ENCODE measurements at places on chromosomes 1 and 21.

- no peak for DNase-seq
Measured at GRCh38 chr1:59670662-59671061, 144.1 kb upstream of the HOOK1 start.

GRCh38 chr1:193657552-193657951 is 471.1 kb upstream of the B3GALT2 start:
- DNase-seq: no peak

- no peak for DNase-seq
Measured at GRCh38 chr1:28249013-28249865, 10.1 kb upstream of the SESN2 start.

- no peak for DNase-seq
Measured at GRCh38 chr1:199854686-199855321, 172.7 kb upstream of the NR5A2 start.

GRCh38 chr1:42305639-42306038 is 29.4 kb downstream of the FOXJ3 start:
- no peak for DNase-seq

DNA sequence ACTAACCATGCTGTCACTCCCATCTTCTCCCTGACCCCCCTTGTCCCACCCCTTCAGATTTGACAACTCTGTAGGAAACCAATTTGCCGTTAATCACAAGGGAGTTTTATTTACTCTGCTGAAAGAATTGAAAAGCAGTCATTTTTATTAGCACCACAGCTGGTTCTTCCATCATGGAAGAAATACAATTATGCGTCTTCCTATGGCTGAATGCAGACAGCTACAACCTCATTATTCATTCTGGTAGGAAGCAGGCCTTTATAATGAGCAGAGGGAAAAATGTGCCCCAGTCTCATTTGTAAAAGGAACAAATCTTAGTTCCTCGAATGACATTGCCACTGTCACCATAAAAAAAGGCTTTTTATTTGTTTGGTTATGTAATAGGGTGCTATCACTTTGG is 35.2 kb downstream of the JUN start:
- no peak for DNase-seq

DNA sequence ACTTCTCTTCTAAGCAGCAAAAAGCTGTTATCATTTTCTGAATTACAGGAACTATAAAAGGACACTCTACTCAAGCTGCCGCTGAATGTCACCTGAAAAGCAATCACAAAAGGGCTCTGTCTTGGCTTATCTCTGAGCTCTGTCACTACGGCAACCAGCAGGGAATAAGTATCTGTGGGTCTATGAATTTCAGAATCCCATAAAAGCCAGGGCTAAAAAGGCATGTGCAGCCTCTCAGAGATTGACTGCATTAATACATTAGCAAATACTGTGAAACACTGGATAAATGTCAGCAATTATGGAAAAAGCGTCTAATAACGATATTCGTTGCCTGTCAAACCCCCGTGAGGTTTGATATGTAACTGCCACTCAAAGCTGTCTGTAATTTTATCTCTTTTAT is 210.2 kb upstream of the DMRTA2 start:
- DNase-seq: no peak

GRCh38 chr1:199272628-199273086 is 633.8 kb downstream of the PTPRC start:
- peak; percentile 90 for DNase-seq

GRCh38 chr1:27885621-27886352 is 13.4 kb downstream of the THEMIS2 start:
- DNase-seq: no peak

DNA sequence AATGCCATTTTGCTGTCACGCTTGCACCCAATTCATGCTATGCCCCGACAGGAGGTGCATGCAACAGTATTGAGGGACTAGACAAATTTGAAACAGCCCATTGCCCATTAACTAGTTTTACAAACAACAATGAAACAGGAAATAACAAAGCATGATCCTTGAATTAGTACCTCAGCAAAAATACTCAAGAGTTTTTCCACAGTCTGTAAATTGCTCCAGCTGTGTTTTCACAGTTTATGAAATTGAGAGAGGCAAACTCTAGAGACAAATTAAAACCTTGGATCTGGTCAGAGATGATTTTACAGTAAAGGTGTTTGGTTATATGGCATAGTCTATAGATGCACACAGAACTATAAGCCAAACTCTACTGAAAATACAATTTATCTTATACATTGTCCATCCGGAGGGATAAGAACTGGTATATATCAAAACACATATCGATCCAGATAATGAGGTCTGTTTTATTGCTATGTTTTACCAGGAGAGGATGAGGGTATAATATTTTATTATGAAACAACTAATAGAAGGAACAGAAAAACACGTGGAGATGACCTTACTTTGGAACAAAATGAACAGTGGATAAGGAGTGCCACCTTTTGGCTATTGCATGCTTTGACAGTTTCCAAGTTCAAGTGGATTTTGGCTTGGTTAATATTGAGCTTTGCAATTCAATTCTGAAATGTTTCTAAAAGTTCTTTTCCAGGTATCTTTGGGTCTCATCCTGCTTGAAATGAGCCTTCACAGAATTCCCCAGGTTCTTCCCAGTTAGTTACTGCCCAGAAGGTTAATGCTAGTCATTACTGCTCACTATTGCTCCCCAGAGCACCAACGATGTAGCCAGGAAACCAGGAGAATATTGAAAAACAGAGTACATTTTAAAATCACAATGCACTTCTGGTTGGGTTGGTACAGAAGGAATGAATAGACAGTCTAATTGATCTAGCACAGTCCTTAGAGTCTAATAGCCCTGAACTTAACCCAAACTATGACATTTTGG is 45.7 kb downstream of the ZC3H11B start:
- DNase-seq: no peak

DNA sequence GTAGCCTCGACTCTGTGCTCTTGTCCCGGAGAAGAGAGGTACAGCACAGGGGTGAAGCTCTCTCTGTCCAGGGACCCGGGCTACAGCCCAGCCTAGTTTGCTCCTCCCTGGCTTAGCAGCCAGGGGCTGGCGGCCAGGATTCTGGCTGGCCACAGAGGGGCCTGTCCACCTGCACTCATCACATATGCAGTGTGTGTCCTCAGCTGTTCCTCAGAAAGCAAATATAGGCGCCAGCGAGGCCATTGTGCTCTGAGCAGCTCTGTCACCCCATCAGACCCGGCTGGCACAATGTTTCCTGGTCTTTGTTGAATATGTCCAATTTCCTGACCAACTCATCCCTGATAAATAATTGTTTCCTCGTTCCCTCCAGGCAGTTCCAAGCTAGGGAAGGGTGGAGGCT is 28.5 kb downstream of the KCND3 start:
- DNase-seq: no peak

DNA sequence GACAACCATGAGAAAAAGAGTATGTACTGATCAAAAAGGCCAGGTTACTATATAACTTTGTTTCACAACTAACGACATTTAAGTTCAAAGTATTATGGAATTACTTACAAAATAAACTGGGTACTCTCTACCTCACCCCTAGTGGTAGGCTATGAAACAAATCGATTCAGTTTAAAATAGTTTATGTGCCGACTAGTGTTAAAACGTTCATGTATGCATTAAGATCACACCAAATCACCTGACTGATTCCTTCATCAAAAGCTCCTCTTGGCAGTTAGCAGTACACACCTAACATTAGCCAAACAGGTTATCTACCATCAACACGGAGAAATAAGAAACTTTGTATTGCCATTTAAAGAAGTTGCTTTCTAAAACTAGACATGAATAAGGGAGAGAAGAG is 137.1 kb downstream of the AKT3 start:
- no peak for DNase-seq

DNA sequence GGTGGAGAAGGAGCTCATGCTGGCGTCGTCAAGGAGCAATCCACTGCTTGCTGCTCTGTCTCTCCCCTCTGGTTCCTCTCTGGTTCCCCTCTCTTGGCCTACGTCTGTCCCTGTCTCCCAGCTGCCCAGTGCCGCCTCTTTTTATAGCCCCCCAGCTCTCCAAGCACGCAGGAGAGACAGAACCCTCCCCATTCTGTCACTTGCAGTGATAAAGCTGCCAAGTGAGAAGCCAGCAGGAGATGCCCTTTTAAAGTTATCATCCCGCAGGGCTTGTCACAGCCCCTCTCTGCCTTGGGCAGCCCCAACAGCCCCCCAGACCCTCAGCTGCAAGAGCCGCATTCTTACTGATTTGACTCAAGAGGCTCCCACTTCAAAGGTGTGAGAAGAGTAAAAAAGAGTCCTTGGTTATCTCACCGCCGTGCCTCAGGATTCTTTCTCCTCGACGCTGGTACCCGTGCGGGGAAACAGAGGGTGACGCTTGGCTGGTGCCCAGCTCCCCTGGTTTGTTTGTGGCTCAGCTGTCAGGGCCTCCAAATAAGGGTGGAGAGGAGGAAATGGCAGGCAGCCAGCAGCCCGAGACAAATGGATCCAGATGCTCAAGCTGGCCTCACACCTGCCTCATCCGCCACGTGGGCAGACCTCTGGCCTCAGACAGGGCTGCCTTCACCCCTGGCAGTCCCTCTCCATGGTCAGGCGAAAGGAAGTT is at the start of gene NPPA:
NPPA (minus strand) TSS at position 117 of the 706 bp plus-strand sequence; CDS start at position 18, 99 bp downstream.
- DNase-seq: no peak

DNA sequence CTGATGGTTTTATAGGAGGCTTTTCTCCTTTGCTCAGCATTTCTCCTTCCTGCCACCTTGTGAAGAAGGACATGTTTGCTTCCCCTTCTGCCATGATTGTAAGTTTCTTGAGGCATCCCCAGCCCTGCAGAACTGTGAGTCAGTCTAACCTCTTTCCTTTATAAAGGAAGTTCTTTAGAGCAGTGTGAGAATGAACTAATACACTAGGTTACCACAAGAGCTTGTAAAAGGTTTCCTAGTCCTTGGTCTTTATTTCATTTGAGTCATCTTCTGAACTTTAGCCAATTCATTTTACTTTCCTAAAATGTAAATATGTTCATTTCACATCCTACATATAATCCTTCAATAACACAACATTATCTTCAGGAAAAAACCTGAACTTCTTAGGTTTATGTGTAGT is 365.3 kb downstream of the HHIPL2 start:
- DNase-seq: no peak

GRCh38 chr1:66176832-66177231 is 357.1 kb upstream of the SGIP1 start:
- DNase-seq: no peak

DNA sequence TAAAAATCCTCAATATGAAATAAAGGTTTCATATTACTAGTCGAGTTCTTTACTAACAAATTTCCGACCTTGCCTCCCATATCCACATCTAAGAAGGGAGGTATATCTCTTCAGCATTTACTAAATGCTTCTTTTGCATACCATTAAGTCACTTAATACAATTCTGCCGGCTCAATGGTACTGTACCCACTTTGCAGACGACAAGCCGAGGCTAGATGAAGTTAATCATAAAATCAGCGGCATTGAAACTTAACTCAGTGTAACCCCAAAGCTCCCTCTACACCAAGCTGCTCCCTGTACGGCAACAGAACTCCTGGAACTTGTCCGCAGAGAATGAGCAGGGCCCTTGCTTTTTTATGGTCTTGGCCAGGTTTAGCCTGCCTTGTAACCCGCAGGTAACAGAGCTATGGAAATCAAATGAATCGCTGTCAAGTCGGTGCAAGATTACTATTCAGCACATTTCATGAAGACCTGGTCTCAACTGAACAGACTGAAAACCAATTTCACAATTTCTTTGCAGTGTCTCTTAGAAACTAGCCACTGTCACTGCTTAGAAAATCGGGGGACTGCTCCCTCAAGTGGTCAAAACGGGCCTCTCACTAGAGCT is 738 bp downstream of the INTS7 start:
- no peak for DNase-seq

DNA sequence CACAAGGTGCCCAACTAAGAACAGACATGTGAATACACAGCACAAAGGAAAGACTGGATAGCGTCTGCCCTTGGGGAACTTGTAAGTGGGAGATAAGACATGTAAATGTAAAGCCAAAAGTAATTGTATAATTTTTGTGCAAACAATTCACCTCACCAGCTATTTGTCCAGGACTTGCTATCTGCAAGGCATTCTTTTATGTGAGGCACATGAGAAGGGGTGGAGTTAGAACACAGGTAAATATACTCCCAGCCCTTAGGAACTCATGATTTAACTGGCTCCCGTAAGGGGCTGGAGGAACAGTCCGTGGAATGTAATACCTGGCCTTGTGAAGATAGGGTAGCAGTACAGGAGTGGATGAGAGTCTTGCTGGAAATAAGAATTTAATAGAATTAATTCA is 61.3 kb downstream of the CDK18 start:
- DNase-seq: no peak

GRCh38 chr1:204348242-204348641 is 11.5 kb downstream of the PLEKHA6 start:
- no peak for DNase-seq

DNA sequence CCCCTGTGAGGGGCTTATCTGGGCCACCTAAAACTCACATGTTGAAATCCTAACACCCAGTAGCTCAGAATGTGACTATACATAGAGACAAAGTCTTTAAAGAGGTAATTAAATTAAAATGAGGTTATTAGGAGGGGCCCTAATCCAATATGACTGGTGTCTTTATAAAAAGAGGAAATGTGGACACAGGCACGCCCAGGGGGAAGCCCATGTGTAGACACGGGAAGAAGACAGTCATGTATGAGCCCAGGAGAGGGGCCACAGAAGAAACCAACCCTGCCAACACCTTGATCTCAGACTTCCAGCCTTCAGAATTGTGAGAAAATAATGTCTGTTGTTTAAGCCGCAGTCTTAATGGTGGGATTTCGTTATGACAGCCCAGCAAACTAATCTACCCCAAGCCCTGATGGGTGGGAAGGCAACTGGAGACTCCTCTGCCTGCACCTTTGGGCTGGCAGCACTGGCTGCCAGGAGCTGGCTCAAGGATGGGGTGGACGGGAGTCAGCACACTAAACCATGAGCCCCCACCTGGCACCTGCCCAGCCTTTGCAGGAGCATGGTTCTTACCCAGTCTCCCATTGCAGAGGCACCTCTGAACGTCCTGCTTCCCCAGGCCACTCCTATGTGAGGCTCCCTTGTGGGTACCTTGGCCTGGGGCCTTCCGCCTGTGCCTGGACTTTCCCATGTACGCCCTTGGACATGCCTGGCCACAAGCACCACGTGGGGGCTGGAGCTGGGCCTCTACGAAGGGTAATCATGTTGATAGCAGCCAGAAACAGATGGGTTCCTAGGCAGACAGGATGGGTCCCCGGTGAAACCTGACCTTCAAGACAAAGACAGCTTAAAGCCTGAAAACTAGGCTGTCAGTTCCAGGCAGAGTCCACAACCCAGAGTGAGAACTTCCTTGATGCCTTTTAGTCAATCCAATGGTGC is 57.1 kb upstream of the DMRTB1 start:
- DNase-seq: no peak

- DNase-seq: no peak
Measured at GRCh38 chr1:165524639-165525285, 19.0 kb upstream of the LRRC52 start.

GRCh38 chr1:218537122-218537913 is 192.2 kb downstream of the TGFB2 start:
- DNase-seq: peak; percentile 63

- no peak for DNase-seq
Measured at GRCh38 chr1:157069601-157070000, 24.1 kb upstream of the ARHGEF11 start.

- no peak for DNase-seq
Measured at GRCh38 chr1:53598966-53599365, 139.8 kb downstream of the DMRTB1 start.

- DNase-seq: no peak
Measured at GRCh38 chr1:67228791-67229190, 62.5 kb downstream of the IL23R start.

GRCh38 chr1:84735483-84735882 is 45.2 kb upstream of the SSX2IP start:
- DNase-seq: no peak

GRCh38 chr1:109886827-109887226 is 23.8 kb upstream of the CSF1 start:
- DNase-seq: no peak

Data from non-pigmented ciliary epithelial cell (primary cell).